ENCODE measurements at places on chromosomes 4 and X. TPM values are rescaled to one million over a fixed set of nuclear protein-coding genes. Genes with fewer than 3 reads are reported as not detected.

GRCh38 chr4:24330172-24330571 is 254.2 kb downstream of the DHX15 start:
- DNase-seq, result no peak

DNA sequence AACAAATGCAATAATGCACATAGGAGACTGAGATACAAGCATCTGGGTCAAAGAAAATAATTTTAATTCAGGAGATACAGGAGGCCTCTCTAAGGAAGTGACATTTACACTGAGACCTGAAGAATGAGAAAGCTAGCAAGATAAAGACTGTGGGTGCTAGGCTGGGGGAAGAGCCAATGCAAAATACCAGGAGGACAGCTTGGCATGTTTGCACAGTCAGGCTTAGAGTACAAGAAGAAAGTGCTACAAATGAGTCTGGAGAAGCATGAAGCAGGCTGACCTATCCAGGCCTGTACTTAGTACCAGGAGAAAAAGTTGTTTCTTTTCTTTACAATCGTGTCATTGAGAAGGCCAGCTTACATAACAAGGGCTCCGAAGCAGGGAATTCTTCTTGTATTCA is 56.9 kb downstream of the GABRB1 start:
- DNase-seq, result no peak

DNA sequence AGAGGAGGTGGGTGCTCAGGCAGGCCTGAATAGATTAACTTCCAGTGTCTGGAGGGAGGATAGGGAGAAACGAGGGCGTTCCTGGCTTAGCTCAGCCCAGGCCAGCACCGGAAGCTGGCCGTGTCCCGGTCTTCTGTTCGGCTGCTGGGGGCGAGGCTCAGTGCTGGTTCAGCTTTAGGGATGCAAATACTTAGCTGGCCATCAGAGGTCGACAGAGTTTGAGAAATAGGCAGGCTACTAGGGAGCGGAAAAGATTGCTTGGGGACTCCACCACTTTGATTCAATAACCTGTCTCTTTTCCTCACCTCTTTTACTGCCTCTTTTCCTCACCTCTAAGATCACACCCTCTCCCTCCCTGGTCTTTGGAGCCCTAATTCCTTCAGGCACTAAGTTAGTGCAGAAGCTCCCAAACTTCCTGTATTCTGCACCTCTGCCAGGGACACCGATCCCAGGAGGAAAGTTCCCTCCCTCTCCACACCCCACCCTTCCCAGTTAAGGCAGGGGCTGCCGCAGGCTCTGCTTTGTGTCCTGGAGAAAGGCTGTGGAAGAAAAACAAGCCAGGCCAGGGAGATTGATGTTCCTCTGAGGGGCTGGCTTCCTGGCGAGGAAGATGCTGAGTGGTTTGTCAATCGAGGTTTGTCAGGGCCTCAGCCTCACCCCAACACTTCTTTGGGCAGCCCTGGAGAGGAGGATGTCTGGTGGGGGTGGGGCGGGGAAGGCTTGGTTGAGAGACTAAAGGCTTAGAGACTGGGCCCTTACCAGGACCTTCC is 6.0 kb upstream of the EFNB1 start:
- no peak for DNase-seq

Gene SMARCA5
- 142 TPM for polyA plus RNA-seq

Gene IL9R
- 0.13 TPM for polyA plus RNA-seq

- DNase-seq, result peak; percentile 40
Observed at GRCh38 chrX:103063191-103063845, 653 bp downstream of the BEX1 start.

GRCh38 chr4:101512416-101512815 is 165.1 kb upstream of the PPP3CA start:
- DNase-seq, result no peak

DNA sequence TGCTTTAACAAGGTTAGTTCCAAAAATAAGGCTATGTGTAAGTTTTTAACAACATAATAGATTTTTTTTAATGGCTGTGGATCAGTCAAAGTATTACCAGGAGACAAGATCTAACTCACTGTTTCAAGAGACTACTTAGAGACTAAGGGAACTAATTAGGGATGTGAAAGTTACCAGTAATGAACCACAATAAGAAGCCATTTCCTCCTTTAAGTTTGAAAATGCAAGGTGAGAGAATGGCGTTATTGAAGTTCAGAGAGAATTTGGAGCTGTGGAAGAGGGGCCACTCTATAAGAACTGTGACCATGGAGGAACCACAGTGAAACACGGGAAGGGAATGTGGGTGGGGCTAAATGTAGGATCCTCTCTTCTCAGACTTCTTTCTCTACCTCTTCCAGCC is 624.2 kb downstream of the GLUD2 start:
- no peak for DNase-seq

GRCh38 chr4:53844133-53844532 is 220.3 kb downstream of the CHIC2 start:
- no peak for DNase-seq

Gene UGT2B10
- polyA plus RNA-seq, result 0.49 TPM

DNA sequence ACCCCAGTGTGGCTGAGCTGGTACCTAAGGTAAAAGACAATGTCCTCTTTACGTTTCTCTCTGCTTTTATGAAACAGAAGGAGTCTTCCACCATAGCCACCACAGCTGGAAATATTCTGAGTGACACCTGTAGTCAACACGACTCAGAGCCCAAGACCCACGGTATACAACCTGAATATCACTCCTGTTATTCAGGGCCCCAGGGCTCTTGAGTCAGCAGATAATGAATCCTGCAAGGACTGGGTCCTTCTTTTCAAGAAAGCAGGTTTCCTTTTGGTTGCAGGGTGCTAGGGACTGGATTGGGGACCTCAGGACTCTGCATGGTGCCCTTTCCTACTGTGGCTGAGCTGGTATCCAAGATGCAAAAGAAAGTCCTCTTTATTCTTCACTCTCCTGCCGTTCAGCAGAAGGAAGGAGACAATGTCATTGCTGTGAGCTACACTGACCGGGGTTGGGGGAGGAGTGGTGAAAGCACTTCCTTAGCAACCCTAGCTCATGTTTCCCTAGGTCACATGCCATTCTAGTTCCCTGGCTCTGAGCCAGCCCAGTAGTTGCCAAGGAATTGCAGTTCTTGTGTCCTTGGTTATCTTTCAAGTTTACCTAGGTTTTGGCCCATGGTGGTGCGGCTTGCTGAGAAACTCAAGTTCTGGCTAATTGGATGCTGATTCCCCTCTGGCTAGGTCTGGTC is 23.7 kb upstream of the UNC5C start:
- DNase-seq, result peak; percentile 43

DNA sequence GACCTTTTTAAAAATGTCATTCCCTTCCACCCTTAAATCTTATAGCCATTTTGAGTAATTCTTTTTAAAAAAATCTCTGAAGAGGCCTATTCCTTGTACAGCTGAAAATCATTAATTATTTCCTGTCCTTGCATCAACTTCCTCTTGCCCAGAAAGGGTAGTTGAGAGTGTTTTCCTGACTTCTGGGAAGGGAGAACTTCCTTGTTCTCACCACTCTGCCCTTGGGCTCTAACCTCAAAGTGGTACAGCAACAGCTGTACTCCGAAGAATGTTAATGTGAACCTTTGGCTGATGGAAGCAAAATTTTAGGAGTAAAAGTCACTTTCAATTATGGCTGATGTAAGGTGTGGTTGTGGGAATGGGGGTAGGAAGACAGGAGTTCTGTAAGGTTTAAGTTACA is 15.1 kb upstream of the FABP2 start:
- DNase-seq, result no peak

All from left renal cortex interstitium (tissue), 4 donors.